Amygdala (tissue), 56 donors: ENCODE measurements at places on chromosomes 7 and 10.

- DNase-seq, result no peak
Observed at GRCh38 chr7:24026351-24026750, 257.6 kb upstream of the NPY start.

DNA sequence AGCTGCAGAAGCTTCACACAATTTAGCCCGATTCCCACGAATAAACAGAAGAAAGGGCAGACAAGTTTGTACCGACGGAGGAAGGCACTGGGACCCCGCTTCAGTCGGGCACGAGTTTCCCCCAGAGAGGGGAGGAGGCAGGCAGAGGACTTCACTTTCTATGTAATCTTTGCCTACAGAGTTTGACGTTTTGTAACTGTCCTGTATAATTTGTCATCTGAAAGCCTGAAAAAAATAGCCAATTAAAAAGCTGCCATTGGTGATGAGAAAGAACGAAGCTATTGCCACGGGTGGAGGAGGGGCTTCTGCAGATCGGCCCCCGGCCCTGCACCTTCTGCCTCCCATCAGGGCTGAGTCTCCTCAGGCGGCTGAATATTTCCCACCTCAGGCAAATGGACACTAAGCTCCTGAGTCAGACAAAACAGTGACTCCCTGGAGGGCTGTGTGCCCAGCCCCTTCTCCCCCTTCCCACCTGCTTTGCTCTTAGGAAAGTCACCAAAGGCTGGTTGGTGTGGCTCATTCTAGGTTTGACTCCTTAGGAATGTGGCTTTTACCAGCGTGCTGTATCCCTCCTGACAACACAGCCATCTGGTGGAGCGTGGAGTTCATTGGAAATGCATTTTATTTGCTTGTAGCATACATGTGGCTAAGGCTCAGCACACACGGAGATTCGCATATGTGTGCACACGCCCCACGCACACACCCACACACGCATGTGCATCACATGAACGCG is 117.4 kb downstream of the VIPR2 start:
- DNase-seq, result no peak

- no peak for DNase-seq
Observed at GRCh38 chr10:93413252-93413689, 68.9 kb downstream of the MYOF start.

DNA sequence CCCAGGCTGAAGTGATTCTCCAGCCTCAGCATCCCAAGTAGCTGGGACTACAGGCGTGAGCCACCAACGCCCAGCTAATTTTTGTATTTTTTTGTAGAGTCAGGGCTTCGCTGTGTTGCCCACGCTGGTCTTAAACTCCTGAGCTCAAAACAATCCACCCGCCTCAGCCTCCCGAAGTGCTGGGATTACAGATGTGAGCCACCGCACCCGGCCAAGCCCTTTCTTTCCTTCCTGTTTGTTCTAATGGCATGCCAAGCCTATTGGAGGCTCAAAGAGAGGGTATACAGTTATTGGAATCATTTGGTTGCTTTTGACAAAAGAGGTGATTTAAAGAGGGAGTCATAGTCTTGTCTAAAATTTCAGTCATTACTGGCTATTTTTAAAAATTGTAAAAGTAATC is 46.0 kb upstream of the TRIM8 start:
- no peak for DNase-seq

GRCh38 chr7:142880876-142881505 is 4.6 kb downstream of the TRPV6 start:
- DNase-seq, result no peak

GRCh38 chr10:65377687-65378086 is 1548.1 kb upstream of the LRRTM3 start:
- DNase-seq, result no peak

GRCh38 chr7:111137296-111138192 is 46.6 kb downstream of the LRRN3 start:
- no peak for DNase-seq

DNA sequence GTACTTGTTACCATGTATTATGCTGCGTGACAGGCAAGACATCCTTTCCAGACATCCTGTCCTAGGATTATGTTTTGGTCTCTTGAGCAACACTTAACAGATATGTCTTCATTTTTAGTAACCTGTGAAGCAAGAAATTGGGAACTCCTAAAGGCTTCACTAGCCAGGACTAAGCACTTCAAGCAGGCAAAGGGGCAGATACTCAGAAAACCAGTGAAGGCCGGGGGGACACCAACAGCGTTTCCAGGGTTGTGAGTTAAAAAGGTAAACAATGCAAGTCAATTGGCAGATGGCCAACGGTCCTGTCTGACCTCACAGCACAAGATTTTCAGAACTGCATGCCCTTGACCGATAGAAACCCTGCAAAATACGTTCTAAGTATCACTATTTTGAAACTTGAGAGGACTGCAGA is 77.6 kb upstream of the SFMBT2 start:
- DNase-seq, result no peak

- no peak for DNase-seq
Observed at GRCh38 chr10:104417637-104418292, 64.1 kb downstream of the CFAP58 start.

GRCh38 chr10:52423369-52423768 is 109.3 kb downstream of the DKK1 start:
- DNase-seq, result no peak

GRCh38 chr7:96322373-96322695 is 436 bp upstream of the SLC25A13 start:
- DNase-seq, result no peak

DNA sequence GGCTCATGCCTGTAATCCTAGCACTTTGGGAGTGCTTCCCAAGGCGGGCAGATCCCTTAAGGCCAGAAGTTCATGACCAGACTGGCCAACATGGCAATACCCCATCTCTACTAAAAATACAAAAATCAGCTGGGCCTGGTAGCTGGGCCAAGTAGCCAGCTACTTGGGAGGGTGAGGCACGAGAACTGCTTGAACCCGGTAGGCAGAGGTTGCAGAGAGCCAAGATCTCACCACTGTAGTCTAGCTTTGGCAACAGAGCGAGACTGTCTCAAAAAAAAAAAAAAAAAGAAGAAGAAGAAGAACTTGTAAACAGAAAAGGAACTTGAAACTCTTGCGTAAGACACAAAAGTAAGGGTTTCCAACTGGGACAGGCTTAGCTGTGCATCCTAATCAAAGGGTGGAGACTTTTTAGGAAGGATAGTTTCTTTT is 5.6 kb upstream of the IFIT2 start:
- DNase-seq, result no peak

- no peak for DNase-seq
Observed at GRCh38 chr10:130960531-130960930, 351.0 kb downstream of the TCERG1L start.

GRCh38 chr10:124955868-124956267 is 13.9 kb downstream of the ZRANB1 start:
- no peak for DNase-seq

GRCh38 chr10:104337985-104338735 is at the start of gene ITPRIP:
TSS of gene ITPRIP (minus strand) at chr10:104338465. CDS start at chr10:104316051, 22,414 bp downstream.
- no peak for DNase-seq
